ENCODE measurements at places on chromosomes 1 and 21.

GRCh38 chr1:201696217-201696761, 132.7 kb upstream of the IPO9 start:
- no peak for DNase-seq

DNA sequence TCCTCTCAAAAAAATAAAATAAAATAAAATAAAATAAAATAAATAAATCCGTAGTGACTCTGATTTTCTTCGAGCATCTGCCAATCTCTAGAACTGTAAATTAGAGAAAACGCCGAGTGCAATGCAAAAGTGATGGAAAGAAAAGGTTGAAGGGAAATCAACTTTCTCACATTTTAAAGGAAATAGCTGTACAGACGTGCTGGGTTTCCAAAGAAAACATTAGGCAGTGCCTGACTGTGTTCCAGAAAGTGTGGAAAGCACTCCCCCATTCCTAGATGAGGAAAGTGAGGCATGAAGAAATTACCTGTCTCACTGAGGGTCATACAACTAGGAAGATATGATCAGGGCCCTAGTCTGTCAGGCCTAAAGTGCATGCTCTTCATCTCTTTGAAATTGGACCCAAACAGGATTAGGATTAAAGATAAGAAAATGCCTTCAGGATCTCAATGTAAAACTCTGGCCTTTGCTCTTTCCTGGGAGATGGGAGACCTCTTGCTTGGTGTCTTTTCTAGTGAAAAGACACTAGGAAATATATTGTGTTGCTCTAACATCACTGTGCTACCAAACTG, 1.8 kb upstream of the PTPN14 start:
- DNase-seq, result no peak

DNA sequence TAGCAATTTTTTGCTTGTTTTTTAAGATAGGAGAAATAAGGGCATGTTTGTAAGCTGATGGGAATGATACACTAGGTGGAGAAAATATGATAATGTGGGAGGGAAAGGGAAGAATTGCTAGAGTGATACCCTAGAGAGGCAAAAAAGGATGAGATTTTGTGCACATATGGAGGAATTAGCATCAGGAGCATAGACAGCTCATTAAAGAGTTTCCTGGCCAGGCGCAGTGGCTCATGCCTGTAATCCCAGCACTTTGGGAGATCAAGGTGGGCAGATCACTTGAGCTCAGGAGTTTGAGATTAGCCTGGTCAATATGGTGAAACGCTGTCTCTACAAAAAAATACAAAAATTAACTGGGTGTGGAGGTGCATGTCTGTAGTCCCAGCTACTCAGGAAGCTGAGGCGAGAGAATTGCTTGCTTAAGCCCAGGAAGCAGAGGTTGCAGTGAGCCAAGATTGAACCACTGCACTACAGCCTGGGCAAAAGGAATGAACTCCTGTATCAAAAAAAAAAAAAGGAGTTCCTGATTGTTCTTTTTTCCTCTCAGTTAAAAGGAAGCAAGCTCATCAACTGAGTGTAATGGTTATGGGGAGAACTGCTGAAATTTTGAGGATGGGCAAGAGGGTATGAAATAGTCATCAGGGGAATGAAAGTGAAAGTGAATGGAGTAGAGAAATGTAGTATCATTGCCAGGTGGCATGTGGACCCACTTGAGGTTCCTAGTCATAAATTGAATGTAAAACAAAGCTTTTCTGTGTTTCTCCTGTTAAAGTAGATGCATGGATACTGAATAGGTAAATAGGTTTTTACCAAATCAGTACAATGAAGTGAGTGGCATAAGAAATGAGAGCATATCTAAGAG, 35.5 kb downstream of the SH3GLB1 start:
- no peak for DNase-seq

GRCh38 chr1:77514921-77515776, 167.3 kb downstream of the ZZZ3 start:
- no peak for DNase-seq

DNA sequence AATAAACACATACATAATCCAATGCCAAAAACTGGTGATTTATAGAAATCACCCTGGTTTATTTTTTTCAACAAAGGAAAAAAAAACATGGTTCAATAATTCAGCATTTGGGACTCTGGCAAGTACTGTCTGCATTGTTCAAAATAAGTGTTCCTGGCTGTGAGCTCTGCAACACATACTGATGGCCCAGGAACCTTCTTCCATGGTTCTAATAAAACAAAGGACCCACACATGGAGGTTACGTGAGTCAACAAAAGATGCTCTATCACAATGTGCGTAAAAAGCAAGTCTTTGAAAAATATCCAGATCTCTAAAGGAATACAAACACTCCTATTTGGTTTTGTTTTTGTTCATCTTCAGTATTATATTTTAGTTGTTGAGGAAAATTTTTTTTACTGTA, 37.9 kb upstream of the C1orf198 start:
- no peak for DNase-seq

DNA sequence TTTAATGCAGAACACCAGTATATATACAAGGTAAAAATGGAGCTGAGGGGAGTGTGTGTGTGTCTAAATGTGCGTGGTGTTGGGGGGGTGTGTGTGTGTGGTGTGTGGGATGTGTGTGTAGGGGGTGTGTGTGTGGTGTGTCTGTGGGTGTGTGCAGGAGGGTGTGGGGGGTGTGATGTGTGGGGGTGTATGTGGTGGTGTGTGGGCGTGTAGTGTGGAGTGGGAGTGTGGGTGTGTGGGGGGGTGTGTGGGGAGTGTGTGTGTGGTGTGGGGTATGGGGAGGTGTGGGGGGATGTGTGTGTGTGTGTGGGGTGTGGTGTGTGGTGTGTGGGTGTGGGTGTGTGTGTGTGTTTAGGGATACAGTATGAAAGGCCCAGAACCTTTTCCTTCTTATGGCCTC, 202.3 kb upstream of the CACYBP start:
- DNase-seq, result no peak

GRCh38 chr1:205967554-205968335, 24.5 kb upstream of the SLC26A9 start:
- no peak for DNase-seq

DNA sequence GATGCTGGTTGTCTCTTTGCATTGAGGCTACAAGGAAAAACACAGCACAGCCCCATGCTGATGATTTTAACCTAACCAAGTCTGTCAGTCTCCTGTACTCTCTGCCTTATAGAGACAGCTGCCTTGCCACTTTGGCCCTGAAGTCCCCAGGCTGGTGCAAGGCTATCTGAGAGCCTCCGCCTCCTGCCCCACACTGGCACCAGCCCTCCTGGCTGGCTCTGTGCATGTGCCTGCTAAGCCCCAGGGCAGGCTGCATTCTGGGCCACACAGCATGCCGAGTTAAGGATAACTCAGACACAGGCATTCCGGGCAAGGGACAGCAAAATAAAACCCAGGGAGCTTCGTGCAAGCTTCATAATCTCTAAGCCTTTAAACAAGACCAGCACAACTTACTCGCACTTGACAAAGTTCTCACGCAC, 910 bp downstream of the RUNX1 start:
- no peak for DNase-seq

DNA sequence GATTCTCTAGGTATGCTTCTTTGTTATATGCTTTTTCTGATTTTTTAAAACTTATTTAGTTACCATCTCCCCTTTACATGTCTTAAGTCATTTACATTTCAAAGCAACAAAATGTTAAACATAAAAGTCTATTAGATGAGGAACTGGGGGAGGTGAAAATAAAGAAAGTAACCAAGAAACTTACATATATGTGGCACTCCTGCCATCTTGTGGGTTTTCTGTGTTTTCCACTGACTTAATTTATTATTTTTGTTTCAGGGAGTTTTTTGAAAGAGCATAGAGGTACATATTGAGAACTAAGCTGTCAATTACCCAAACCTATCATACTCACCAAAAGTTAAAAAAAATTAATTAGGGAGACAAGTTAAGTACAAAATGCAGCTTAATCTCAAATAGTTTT, 1531.1 kb downstream of the MRPL39 start:
- no peak for DNase-seq

- no peak for DNase-seq
Measured at GRCh38 chr1:214205053-214205452, 75.9 kb upstream of the SMYD2 start.

DNA sequence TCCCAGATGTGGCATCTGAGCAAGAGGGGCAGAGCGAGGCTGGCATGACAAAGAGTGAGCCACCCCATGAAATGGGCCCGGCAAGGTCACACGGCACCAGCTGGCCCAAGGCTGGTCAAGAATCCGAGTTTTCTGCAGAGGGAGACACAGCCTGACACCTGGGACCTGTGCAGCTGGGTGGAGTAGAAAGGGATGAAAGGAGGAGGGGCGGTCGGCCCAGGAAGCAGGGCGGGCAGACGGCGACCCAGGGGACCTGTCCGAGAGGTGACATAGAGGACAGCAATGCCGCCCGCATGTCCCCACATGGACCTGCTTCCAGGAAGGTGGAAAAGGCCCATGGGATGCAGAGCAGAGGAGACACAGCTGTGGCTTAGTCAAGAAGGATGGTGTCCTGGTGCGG, 137.7 kb downstream of the PRDM16 start:
- DNase-seq, result no peak

DNA sequence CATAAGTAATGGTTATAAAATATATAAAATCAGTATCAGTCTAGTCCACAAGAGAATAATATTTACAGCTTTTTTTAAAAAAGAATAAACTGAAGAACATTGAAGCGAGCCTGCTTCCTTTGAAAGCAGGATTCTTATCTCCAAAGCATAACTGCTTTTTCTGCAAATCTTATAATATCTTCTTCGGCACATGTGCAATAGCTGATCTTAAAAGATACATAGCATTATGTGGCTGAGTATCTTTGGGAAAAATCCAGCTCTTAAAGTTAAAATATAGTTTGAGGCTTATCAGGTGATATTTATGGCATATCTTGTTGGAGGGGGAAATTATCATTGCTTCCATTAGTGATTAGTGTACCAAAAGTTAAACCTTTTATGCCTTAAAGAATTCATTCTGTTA, 523.9 kb upstream of the ADGRL4 start:
- no peak for DNase-seq

- no peak for DNase-seq
Measured at GRCh38 chr1:185853739-185854138, 119.5 kb downstream of the HMCN1 start.

- no peak for DNase-seq
Measured at GRCh38 chr1:165473081-165473480, 28.2 kb upstream of the RXRG start.

- no peak for DNase-seq
Measured at GRCh38 chr1:196954778-196955177, 11.2 kb downstream of the CFHR2 start.

DNA sequence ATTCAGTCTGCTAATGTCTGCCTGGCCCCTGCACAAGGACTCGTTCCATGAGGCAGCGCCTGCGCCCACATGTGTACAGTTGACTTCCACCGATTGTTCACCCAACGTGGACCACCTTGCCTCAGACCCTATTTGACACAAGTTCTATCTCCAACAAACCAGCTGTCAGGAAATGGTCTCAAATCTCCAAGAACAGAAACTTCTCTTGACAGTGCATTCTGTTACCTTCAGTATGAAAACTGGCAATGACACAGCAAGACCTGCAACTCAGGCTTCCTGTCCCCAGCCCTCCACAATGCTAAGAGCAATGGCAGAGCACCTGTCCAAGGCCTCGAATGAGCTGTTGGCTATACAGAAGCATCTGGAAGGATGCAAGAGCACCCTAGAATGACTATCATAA, 102.3 kb upstream of the CLDN14 start:
- DNase-seq, result no peak

DNA sequence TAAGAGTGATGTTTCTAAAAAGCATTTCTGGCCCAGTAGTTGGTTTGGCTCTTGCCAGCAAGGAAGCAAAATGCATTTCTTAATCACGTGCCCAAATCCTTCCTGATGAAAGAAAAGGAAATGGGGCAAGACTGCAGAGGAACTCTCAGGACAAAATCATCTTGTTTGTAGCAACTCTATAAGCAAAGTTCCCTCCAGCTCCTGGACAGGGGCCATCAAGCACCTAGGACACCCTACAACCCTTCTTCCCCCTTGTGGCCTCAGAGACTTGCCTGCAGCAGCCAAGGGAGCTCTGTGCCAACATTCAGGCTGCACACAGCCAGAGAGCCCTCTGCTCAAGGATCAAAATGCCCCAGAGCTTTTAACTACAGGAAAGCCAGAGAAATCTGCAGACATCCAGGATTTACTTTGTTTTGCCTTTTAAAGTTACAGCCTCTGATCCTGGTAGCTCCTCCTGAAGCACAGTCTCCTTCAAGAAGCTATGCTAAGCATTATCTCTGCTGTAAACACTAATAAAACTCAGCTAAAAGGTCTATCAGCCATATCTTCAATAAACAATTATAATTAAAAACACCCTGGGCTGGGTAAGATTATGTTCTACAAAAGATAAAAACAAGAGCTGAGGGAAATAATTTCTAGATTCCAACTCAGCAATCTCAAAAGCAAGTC, 105.0 kb downstream of the KIAA0319L start:
- DNase-seq, result no peak

GRCh38 chr1:32194984-32195383, 5.4 kb upstream of the CCDC28B start:
- DNase-seq, result no peak

GRCh38 chr1:111221276-111221632, 6.3 kb upstream of the CHI3L2 start:
- no peak for DNase-seq

DNA sequence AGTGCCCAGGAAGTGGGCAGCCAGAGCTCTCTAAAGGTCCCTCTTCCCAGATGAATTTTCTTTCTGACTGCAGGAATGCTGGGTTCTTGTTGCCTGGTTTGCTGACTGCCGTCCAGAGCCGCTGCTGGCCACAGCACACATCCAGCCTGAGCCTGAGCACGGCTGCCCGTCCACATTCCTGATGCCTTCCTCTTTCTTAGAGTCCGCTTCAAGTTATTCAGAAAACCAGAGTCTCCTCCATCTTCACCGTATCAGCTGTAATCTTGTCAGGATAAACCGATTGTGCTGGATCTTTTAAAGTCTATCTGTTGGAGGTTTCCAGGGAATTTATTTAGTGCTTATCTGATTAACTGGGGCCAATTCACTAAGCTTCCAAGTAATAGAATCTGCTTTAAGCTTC, 84.8 kb upstream of the BCAR3 start:
- DNase-seq, result no peak

- DNase-seq, result no peak
Measured at GRCh38 chr1:10793129-10793651, 3.3 kb downstream of the CASZ1 start.

DNA sequence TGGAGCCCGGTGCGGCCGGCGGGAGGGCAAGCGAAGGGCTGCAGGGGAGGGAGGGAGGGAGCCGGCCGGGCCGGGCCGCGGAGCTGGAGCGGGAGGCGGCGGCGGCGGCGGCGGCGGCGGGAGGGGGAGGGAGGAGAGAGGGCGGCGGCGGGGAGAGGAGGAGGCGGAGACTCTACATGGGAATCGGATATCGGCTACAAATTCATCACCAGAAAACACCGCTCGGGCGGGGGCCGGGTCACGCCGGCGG, at the start of gene AKT3:
Gene AKT3, minus strand, starts transcription at position 42 of the 250 bp plus-strand sequence. CDS start 7,073 bp downstream, outside the sequence.
- no peak for DNase-seq

- DNase-seq, result no peak
Measured at GRCh38 chr1:234535763-234536515, 57.0 kb upstream of the TARBP1 start.

GRCh38 chr1:223873044-223873443, 27.3 kb upstream of the TP53BP2 start:
- DNase-seq, result no peak
